ENCODE measurements at places on chromosomes 3 and 15.

GRCh38 chr3:158642005-158642404, 2.3 kb upstream of the GFM1 start:
- DNase-seq: no peak

- DNase-seq: no peak
These were observed 730 bp upstream of the RPL14 start for GRCh38 chr3:40456279-40456939.

DNA sequence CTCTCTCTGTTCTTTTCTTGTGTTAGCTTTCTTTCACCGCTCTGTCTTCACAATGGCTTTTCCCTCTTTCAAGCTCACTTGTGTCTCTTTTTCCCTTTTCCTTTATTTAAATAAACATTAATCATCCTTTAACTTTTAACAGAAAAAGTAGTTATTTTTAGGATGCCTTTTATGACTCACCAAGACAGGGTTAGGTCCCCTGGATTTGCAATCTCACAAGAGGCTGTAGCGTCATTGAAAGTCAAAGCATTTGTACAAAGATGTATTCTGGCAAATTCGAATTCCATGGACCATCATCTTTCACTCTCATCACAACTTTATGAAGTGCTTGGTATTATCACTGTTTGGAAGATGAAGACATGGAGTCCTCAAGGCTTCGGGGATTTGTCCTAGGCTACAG, 34.8 kb upstream of the MCTP2 start:
- no peak for DNase-seq

DNA sequence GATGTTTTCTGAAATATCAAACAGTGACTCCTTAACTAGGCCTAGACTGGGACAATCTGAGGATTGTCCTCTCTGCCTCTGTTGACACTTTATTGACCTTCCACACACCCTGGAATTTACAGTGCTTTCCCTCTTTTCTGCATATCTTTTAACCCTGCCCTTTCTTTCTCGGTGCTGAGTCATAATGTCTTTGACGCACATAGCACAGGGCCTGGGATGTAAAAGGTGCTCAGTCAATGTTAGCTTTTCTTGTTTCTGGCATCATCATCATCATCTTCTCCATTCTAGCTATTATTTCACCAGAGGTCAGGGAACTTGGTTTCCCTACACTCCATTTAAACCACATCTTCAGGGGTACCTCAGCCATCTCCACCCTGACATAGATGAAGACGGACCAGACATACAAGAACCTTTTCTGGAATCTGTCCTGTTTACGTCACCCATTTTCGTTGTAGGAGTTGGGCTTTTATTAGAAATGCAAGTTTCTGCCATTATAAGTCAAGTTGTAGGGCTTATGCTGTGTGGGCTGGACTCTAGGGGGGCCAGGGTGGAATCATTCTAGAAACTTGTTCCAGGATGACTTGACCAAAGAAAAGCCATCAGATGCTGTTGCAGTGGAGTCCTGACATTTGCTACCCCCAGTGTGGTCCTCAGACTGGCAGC, 46.6 kb downstream of the ZBTB38 start:
- no peak for DNase-seq

DNA sequence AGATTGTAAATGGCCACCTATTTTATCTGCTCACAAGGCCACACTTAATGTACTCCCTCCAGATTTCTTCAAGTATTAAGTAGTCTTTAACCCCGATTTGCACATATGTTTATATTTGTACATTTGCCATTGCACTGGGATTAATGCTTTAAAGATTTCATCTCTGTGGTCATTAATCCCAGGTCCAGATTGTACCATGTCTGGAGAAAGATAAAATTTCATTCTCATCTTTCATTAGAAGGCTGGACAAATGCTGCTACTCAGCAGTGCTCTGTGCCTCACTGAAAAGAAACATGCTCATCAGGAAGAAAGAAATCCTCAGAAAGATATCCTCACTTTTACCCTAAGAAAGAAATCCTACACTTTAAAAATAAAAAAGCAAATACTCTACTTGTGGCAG, 62.5 kb upstream of the LRRC3B start:
- no peak for DNase-seq

- DNase-seq: no peak
These were observed 131.3 kb downstream of the DOCK3 start for GRCh38 chr3:50806031-50806430.

DNA sequence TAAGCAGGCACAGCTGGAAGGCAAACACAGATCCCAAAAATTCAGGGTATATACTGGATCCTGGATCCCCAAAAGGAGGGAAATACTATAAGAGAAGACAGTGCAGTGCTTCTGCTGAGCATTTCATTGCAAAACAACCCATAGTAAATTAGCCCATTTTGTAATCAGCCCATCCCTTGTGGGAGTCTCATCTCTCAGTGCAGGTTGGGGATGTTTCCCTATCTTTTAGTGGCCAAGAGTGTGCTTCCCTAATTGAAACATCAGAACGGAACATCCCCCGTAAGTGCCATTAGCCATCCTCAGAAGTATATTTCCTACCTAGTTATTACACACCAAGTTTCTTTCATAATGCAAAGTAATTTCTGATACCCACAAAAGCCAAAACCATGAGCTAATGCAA, 11.2 kb upstream of the MTMR14 start:
- DNase-seq: no peak

DNA sequence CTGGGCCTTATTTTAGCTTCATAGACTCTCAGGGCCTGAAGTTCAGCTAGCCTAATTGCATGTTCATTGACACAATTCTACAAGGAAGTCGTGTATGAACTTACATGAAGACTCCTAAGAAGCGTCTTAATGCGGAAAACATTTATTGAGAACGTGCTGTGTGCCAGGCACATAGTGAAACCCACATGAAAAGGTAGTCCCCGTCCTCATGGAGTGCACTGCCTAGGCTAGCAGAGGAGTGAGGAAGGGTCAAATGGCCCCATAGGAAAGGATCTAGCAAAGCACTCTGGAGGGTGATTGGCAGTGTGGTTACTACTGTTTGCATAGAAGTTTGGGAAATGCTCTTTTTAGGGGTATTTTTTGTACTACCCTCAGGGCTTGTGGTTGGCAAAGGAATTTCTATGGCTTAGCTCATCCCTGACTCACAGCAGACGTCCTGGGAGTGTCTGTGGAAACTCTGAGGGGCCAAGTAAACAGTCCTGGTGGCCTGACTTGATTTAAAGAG, 854 bp upstream of the NPTN start:
- no peak for DNase-seq

DNA sequence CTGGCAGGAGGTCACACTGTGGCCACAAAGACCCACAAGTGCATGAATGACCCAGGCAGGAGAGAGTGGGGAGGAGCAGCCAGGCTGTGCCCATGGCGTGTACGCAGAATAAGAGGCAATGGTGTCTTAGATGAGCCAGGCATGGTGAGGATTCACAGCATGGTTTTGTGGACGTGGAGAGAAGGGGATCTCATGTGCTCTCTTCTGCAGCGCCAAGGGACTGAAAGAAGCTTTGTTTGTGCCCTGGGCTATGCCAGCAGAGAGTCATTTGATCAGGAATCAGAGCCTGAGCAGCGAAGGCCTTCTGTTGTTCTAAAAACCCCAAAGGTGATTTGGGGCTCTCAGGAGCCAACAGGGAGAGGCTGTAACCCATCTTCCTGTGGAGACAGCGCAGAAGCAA, 18.7 kb upstream of the RPP14 start:
- no peak for DNase-seq

GRCh38 chr3:187870360-187871203, 125.3 kb upstream of the BCL6 start:
- no peak for DNase-seq

GRCh38 chr3:52986938-52987337, 58.9 kb downstream of the SFMBT1 start:
- no peak for DNase-seq

- no peak for DNase-seq
These were observed 211.2 kb downstream of the WDR72 start for GRCh38 chr15:53548236-53548635.

DNA sequence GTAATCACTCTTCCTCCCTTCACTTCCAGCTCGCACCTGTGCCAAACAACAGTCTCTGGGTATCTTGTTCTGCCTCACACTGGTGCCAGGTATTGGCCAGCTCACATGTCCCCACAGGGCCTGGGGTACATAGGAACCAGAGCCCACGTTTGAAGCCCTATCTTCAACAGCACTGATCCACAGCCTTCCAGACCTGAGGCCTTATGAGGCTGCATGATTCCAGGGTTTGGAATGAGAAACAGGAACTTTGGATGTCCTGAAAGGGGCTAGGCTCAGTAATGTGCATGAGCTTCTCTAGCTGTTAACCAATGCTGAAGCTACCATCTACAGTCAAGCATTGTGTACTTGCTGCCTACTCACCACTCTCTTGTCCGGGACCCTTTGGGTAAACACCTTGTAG, 92.4 kb downstream of the GPR156 start:
- DNase-seq: no peak

- DNase-seq: no peak
These were observed 20.1 kb downstream of the OSBPL10 start for GRCh38 chr3:31960793-31961431.

- DNase-seq: no peak
These were observed 12.6 kb upstream of the COL8A1 start for GRCh38 chr3:99625643-99626416.

GRCh38 chr3:196537319-196537984, 22.3 kb upstream of the SMCO1 start:
- peak; percentile 73 for DNase-seq

DNA sequence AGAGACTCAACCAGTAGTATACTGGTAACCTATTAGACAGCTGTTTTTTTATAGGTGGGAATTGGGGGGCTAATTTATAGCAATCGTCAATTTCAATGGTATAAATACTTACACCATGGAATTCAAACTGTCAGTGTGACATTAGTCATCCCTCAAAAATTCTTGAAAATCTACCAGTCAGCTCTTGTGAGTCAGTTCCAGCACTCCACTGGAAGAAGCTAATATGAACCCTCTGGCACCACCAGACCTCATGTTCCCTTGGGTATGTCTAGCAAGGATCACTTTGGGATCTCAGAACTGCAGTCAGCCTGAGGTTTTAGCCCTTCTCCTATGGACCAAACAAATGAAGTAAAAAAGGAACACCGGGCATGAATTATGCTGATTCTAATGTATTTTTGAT, 11.8 kb upstream of the UACA start:
- DNase-seq: no peak

- DNase-seq: no peak
These were observed 56.8 kb upstream of the NEK10 start for GRCh38 chr3:27425896-27426565.

DNA sequence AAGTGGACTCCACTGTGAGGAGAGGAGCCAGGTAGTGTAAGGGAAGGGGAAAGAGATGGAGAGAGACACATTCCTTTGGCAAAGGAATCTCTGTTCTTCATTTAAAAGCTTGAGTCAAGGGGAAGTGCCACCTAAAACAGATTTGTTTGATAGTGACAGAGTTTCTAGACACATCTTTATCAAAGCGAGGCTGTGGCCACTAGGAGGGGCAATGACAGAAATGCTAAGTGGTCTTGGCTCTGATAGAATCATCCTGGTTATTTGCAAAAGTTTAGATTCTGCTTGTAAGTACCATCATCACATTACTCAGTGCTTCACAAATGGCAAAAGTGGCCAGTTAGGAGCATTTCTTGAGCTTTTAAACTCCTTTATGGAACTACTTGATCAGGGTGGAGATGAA, 261.4 kb downstream of the CNTN3 start:
- no peak for DNase-seq

DNA sequence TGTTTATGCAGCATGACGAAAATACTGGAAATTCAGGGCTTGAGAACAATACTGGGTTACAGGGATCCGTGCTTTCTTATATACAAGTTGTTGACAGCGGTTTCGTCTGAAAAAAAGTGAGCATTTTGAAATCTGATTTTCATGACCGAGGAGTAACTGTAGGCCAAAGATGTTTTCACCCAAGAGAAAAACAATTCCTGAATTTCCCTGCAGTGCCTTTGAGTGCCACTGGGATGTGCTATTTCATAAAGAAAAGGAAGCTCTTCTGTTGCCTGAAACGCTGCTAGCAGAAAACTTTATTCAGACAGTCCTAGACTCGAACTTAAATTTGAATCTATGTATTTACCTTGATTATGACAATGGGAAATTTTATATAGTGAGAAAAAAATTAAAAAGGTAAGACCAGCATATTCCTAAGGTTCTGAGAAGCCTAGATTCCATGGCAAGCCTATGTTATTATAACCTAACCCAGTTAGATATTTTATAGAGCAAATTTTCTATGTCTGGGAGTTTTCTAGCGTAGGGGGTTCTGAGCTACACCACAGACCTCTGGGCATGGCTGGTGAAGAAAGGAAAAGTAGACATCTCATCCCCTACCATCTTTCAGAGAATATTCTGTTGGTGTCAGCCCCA, 30.2 kb downstream of the KCNAB1 start:
- peak; percentile 17 for DNase-seq

- no peak for DNase-seq
These were observed 50.9 kb upstream of the SPTSSB start for GRCh38 chr3:161422171-161422700.

- no peak for DNase-seq
These were observed 14.9 kb downstream of the CCDC32 start for GRCh38 chr15:40549894-40550293.

DNA sequence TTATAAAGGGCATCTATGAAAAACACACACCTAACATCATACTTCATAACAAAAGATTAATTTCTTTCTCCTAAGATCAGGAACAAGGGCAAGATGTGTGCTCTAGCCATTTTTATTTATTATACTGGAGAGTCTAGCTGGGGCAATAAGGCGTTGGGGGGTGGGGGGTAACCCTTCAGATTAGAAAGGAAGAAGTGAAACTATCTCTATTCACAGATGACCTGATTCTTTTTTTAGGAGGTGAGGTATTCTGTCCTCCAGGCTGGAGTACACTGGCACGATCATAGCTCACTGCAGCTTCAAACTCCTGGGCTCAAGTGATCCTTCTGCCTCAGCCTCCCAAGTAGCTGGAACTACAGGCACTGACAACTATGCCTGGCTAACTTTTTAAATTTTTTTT, 89.5 kb upstream of the MANF start:
- DNase-seq: no peak

DNA sequence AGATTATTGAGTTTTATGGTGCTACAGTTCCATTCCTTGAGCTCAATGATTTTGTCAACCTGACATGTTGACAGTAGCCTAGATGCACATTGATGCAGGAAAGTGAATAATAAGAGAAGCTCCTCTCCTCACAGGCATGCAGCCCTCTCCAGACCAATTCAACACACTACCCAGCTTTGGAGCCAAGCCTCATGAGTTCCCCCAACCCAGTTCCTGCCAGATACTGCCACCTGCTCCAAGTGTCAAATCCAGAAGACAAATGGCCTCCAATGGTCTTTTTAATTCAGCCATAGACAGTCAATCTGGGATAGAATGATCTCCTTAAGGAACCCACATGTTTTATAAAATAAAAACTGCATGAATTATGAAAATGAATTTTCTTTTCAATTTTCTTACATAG, 83.7 kb upstream of the ARHGEF3 start:
- no peak for DNase-seq

DNA sequence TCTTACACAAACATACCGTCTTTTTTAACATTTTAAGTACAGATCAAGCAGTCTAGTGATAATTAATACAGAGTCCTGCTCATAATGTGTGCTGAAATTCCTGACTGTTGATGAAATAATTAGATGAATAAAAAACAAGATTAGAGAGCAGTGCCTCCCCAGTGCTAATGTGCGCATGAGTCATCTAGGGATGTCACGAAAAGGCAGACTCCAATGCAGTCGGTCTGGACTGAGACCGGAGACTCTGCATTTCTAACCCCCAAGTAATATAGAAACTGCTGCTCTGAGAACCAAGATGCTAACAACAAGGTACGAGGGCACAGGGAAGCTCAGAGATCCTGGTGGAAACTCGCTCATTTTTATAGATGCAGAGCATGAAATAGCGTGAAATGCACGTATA, 61.4 kb downstream of the COL8A1 start:
- no peak for DNase-seq
